Stimulated activated CD4-positive, alpha-beta T cell treated with anti-CD3 and anti-CD28 coated beads, Interleukin-1b, Interleukin-23, amount 100 ng/mL, for 24 hours (primary cell): ENCODE measurements at places on chromosomes 6 and 20.

DNA sequence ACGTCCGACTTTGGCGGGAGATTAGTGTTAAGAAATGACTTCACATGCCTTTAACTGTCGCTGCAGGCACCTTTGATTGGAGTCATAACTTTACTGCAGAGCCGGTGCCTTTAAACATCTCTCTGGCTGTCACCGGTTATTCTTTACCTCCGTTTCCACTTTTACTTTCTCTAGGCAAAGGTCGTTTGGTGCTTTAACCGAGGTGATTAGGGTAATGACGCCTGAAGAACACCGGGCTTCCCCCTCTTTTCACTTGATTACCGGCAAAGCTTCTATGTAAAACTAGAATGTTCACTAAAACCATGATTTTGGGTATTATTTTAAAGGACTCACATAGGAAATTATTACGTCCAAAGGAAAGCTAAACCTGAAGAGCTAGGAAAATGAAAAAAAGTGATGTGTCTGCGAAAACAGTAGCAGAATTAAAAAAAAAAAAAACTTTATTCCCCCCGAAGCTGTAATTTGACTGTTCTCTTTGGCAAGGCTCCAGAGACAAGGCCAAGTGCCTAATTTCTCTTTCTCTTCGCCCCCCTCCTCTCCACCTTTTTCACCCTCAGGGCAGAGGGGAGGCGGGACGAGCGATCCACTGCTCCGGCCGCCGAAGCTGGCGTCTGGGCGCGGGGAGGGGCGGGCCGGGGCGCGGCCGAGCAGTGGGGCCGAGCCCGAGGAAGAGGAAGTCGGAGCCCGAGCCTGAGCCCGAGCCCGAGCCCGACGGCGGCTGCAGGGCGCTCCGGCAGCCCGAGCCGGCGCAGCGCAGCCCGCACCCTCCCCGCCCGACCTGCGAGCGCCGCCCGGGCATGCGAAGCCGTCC, at the start of gene PLEKHG1:
TSS of gene PLEKHG1 (plus strand) at position 687 of the 811 bp plus-strand sequence. CDS start 133,797 bp downstream, outside the sequence.
- peak; percentile 19 for DNase-seq

DNA sequence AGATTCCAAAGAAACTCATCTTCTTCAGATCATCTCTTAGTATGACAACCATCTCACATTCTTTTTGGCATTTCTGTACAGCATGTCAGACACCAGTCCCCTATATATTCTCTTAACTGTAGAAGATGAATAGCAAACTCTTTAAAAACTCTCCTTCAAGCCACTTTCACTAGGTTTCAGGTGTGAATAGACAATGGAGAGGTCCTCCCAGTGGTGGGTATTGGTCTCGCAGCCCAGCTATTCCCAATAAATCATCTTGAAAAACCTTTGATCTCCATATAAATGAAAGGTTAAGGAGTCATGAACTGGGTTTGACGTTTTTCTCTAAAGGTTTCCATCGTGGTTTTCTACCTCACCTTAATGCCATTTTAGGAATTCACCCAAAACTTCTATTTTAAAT, 180.0 kb downstream of the GJA1 start:
- no peak for DNase-seq

DNA sequence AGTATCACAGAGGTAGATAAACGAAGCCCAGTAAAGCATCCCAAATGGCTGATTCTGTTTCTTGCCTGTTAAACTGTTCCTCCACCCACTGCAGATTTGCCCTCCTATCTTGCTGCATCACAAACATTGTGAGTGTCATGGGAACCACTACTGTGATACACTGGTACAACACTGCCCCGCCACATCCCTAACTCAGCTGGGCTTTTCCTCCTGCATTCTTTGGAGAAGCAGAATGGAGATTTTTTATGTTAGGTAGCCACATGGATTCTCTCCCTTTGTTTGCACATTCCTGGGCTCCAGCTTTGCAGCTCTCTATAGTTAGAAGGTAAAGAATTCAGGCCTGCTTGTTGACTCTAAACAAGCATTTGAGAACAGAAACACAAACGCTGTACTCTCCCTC, 234.1 kb downstream of the TMEM242 start:
- no peak for DNase-seq

GRCh38 chr6:36821581-36822335, 17.5 kb downstream of the CPNE5 start:
- DNase-seq, result no peak

DNA sequence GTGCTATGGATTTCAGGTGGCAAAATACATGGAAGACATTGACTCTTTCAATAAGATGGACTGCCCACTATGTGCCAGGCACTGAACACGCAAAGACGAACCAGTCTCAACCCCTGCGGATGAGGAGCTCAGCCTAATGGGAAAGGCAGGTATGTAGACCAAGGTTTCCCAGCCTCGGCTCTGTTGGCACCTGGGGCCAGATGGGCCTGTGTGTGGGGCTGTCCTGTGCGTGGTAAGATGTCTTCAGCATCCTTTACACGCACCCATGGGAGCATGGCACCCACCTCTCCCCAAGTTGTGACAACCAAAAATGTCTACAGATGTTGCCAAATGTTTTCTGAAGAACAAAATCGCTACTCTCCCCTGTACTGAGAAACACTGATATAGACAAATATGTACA, 82.6 kb upstream of the FOXQ1 start:
- DNase-seq, result no peak

GRCh38 chr6:31168606-31169005, 1.9 kb downstream of the POU5F1 start:
- no peak for DNase-seq

- DNase-seq, result no peak
Observed at GRCh38 chr6:43812850-43813578, 43.0 kb downstream of the VEGFA start.

- no peak for DNase-seq
Observed at GRCh38 chr6:12017263-12017662, 5.2 kb downstream of the HIVEP1 start.

DNA sequence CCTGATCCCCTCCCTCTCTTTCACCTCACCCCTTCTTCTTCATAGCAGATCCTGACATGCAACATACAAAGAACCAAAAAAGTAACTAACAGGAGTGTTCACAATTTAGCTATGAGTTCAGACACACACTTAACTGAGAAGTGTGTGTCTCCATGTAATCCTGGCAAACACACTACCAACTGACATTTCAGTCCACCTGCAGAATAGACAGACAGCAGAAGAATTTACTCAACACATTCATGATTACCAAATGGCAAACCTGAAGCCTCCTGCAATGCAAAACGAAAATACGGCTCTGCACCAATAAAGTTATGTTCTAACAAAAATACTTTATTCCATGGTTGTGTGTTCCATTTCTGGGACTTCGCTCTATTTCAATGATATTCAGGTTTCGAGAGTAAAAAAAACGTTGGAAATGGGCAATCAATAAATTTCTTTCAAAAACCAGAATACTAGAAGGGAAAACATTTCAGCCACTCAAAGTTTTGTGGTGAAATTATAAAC, 2.6 kb downstream of the BACH2 start:
- no peak for DNase-seq

DNA sequence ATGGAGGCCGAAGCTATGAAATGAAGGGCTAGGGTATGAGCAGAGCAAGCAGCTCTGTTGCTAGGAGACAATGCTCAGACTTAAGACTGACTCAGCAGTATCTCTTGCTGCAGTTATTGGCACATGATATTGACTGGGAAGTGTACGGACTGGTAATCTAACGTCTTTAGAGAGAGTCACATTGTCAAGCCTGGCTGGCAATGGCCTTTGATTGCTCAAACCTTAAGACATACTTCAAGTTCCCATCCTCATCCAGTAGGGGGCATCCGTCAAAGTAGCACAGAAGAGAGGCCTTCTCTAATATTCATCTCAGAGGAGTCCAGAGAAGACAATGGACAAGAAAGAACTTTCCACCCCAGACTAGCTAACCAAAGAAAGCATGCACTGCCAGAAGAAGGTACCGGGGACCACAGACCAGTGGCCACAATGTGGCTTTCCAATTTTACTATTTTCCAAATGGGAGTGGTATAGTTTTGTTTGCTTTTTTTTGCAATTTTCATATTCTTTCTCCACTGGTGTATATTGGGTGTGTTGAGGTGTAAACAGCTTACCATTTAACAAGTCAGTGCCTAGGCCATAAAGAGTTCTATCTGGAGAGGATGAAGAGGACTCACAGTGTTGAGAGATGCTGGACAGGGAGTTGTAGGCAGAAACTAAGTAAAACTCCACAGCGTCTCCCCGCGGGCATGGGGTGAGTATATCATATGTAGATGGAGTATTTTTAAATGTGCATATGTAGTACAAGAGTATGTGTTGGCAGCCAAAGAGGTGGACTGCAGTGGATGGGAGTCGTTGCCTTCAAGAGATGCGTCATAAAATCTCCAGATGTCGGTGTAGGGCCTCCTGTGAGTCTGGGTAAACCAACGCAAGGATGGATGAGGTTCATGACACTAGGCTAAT, 36.7 kb downstream of the LRFN2 start:
- no peak for DNase-seq
